ENCODE measurements at places on chromosomes 4 and X.

GRCh38 chr4:11894977-11895376, 466.3 kb upstream of the HS3ST1 start:
- no peak for DNase-seq

DNA sequence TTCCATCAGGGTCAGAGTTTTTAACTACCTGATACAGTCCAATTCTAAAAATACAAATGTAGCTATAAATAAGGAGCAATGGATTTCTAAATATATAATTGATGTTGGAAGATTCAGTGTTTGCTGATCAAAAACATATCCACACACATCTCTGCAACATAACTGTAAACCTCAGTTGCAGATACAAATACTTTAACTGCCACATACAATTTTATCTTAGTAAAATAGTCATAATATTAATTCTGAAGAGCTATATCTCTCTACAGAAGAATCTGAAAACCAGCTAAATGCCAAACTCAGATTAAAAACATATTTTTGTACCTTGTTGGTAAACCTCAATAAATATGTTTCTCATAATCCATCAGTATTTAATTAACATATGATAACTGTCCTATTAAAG, 674.3 kb upstream of the INTU start:
- DNase-seq: no peak

DNA sequence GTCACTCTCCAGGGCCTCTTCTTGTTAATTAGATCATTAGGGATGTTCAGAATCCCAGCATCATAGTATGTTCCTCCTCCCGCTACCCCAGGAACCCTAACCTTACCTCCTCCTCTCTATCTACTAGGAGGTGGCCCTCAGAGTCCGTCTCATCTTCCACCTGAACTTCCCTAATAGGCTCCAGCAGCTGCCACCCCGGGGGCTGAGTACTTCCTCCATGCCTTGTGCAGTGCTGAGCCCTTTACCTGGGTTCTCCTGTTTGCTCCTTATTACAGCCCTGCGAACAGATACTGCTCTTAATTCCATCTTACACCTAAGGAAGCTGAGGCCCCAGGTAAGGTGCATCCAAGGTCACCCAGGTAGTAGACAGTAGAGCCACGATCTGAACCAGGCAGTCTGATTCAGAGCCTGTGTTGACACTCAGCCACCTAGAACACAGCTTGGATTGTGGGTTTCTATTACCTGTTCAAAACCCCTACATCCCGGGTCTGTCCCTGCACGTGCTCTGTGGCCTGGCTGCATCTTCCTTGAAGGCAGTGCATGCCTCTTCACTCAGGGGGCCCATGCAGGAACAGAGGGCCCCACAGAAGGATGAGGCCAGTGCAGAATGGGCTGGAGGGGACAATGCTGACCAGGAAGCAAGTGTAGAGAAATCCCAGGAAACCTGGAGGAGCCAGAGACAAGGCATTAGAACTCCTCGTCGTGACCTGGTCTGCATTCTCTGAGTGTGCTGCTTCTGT, 51.4 kb upstream of the MSANTD1 start:
- DNase-seq: no peak

DNA sequence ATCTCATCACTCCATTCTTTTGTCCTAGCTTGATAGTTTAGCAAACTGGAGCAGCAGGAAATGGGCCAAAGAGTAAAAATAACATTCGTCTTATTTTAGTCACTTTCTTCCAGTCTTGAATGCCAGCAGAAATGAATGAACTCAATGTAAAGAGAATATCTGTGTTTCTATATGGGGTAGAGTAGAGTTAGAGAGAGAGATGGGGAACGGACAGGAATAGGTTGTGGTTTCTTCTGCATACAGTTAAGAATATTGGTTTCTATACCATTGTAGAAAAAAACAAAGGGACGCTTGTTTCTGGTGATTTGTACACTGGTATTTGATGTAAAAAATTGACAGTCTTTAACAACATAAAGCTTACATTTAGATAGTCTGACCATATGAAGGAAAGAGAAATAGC, 8.9 kb downstream of the GPR174 start:
- no peak for DNase-seq
